Stimulated activated CD4-positive, alpha-beta T cell treated with anti-CD3 and anti-CD28 coated beads, TNF-alpha, amount 100 ng/mL, for 24 hours (primary cell): ENCODE measurements at places on chromosomes 5 and 9.

DNA sequence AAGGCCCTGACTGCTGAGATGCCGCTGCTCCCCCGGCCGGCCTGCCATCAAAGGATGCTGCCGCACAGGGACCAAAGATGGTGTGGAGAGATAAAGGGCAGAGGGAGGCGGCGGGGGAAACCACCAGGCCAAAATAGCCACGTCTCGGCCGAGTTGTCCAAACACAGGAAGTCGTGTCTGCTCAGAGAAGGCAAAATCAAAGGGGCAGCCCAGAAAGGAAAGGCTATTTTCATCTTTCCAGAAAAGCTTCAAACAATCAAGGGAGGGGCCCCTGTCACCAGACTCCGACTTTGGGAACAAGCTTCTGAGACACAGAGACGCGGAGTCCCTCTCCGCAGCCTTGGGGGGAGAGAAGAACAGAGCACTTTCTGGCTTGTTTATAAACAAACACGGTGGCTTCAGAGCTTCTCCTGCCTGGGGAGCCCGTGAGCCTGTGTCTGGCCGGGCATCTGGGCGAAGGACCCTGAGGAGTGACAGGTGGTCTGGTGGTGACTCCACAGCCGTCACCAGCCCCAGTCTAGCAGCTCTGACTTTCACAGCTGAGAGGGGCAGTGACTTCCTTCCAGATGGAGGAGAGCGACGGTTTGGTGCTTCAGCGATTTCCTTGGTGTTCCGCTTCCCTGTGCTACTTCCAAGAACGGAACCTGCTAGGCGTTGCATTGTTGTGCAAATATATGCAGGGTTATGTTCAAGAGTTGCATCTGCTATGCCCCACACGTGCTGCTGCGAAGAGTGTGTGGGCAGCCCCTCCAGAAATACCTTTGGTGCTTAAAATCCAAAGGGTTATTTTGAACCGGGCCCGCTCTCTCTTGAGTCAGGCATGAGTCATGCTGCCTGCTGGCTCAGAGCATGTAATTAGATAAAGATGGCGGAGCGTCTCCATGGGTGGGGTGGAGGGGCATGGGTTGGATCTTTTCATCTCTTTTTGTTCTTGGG, 24.0 kb downstream of the ADAMTSL2 start:
- peak; percentile 12 for DNase-seq

GRCh38 chr5:29114331-29114768, 2076.0 kb upstream of the CDH9 start:
- DNase-seq: no peak

- DNase-seq: peak; percentile 8
Measured at GRCh38 chr5:146565764-146566367, 49.9 kb upstream of the GPR151 start.

- no peak for DNase-seq
Measured at GRCh38 chr5:108101821-108102220, 280.1 kb downstream of the FBXL17 start.

- DNase-seq: no peak
Measured at GRCh38 chr9:126532951-126533925, 80.5 kb upstream of the LMX1B start.

DNA sequence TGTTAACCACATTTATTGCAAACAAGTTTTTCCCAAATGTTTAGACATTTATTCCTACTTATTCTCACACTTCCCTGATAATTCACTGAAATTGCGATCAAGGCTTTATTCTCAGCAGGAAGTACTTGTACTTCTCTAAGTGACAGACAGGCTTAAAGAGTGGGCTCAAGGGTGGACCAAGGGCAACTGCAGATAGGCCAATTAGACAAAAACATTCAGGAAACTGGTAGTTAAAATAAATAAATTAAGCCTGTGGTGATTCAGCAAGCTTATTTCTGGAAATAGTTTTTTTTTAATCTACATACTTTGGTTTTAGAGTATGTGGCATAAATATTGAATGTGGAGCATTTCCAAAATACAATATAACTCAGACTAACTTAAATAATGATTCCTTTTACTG, 136.1 kb downstream of the UGCG start:
- no peak for DNase-seq

DNA sequence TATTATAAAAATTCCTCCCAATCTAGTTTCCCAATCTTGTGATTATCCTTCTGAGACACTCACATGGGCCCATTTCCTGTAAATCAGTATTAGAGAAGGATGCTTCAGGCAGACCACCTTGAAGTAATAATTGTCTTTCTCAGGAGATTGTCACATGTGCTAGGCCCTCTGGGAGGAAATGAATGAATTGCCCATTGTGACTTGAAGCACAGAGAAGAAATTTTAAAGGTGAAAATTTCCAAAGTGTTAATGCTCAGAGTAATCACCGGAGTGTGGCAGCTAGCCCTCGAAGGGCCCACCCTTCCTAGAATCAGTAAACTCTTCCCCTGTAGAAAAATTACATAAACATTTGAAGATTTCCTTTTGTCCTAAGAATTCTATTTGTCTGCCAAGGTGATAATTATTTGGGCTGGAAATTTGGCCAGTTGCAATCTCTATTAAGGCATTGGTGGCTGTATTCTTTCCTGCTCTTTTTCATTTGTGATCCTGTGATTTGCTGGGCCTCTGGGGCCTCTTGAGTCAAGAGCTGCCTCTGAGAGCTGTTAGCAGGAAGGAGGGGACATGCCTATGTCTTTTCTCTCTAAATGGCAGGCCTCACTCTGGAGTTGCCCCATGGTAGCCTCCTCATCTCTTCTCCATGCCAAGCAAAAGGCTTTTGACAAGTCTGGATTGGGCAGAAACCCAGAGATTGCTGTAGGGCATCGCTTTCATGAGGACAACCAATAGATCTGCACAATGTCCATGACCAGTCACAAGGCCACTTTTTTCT, 371.5 kb upstream of the ACTBL2 start:
- no peak for DNase-seq

DNA sequence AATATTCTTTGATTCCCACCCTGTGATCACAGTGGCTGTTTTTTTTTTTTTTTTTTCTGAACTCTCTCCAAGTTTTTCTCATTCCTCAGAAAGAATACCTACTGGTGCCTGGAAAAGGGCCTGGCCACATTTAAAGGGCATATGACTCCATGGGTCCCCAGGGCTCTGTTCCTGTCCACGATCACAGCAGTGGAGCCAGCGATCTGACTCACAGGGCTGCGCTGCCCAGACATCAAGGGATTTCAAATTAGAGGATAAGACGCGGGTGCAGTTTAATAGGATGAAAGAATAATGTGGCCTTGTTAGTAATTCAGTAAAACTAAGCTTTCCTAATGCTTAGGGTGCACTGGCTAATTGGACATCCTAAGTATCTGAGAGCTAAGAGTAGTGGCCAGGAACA, 175.1 kb upstream of the MSX2 start:
- no peak for DNase-seq

DNA sequence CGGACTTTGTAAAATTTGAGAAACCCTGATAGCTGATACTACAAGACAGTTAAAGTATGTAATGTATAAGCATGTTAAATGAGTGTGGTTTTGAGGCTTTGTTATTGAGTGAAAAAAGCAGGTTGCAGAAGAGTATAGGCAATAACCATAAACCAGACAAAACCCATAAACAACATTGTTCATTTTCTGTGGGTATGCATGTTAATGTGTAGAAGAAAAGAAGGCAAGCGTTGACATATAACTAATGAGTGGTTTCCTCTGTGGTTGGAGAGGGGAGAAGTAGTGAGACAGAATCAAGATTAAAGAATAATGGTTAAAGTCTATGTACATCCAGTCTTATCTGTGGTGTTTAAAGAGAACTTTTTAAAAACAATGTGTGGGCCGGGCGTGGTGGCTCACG, 26.2 kb downstream of the RAD23B start:
- no peak for DNase-seq

GRCh38 chr5:61386045-61386800, 54.2 kb downstream of the ZSWIM6 start:
- DNase-seq: no peak

DNA sequence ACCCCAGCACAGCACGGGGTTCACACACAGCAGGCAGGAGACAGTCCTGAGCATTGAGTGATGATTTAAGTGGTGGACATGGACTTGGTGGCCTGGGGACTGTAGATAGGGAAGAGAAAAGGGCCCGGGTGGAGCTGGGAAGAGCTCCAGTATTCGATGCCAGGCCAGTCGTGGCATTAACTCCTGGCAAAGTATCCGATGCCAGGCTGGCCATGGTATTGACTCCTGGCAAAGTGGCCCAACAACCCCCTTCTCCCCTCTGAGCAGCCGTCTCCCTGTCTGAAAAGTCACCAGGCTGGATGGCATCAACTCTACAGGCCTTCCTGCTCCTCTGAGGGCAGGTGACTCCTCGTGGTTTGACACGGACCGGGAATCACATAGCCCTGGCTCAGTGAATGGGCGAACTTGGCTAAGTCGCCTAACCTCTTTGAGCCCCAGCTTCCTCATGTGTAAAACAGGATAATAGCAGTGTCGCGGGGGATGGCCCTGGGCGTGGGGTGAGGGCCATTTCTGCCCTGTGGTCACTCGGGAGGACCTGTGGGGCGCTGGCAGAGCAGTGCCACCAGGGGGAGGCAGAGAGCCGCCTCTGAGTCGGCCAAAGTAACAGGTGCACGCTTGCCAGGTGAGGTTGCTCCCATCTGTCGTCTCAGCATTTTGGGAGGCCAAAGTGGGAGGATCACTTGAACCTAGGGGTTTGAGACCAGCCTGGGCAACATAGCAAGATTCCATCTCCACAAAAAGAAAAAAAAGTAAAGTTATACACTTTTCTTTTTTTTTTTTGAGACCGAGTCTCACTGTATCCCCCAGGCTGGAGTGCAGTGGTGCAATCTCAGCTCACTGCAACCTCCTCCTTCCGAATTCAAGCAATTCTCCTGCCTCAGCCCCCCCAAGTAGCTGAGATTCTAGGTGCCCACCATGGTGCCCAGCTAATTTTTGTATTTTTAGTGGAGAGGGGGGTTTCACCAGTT, 5.7 kb upstream of the SEC16A start:
- DNase-seq: peak; percentile 70

GRCh38 chr9:21559402-21560280, 77.5 kb upstream of the IFNE start:
- peak; percentile 22 for DNase-seq

DNA sequence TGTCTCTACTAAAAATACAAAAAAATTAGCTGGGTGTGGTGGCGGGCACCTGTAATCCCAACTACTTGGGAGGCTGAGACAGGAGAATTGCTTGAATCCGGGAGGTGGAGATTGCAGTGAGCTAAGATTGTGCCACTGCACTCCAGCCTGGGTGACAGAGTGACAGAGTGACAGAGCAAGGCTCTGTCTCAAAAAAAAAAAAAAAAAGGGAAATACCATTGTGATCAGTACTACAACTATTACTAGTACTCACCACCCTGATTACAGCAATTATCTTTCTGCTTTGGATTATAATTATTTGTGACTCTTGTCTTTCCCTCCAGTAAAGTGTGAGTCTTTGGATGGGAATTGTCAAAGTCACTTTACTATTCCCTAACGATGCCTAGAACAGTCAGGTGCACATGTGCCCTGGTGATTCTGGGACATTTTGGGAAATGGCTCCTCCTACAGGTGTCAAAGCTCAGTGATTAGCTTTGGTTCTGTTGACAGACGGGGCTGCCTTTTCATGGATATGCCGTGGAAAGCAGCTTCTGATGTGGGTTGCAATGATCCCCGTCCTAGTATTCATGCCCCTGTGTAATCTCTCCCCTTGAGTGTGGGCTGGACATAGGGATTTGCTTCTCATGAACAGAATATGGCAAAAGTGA, 31.8 kb upstream of the FRRS1L start:
- no peak for DNase-seq

DNA sequence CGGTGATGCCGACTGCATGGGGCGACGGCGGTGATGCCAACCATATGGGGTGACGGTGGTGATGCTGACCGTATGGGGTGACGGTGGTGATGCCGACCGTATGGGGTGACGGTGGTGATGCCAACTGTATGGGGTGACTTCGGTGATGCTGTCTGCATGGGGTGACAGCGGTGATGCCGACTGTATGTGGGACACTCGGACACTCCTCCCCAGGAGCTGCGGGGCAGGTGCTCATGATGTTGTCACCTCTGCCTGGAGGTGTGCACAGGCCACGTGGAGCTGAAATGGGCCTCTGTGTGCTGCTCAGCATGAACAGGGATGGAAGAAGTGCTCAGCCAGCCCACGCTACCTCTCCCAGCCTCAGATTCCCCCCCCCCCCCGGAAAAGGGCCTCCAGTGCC, 171.8 kb downstream of the OLFM1 start:
- no peak for DNase-seq

GRCh38 chr9:112061152-112061740, 113.9 kb downstream of the SUSD1 start:
- no peak for DNase-seq

- no peak for DNase-seq
Measured at GRCh38 chr5:117945258-117945657, 1043.1 kb downstream of the DTWD2 start.

GRCh38 chr5:114362197-114362976, 517 bp downstream of the KCNN2 start:
- no peak for DNase-seq

DNA sequence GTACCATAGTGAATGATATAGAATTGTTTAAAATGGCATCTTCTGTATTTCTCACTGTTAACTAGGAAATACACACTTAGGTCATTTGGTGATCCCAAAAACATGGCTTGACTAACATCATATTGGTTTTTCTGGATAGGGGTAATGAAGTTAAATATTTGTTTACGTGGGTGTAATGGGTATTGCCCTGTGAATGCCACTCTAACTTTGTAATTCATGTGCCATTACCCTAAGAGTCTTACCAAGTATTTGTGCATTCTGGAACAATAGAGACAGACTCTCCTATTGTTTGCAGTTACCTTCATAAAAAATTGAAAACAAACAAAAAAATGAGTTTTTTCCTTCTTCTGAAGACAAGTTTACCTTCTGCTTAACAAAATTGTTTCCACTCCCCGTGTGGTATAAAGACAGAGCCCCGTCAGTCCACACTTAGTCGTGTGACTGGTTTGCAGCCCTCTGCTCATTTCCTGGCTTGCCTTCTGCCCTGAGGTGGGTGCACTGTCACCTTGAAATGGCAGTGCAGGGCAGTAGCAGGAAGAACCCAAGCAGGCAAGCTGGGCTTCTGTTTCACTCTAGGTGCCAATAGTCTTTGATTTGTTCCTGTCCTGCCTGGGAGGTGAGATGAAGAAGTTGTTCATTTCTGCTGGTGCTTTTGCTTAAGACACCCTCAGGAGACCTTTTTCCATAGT, 9.6 kb upstream of the CATSPER3 start:
- DNase-seq: no peak

- no peak for DNase-seq
Measured at GRCh38 chr5:128195316-128195715, 111.8 kb downstream of the SLC12A2 start.

GRCh38 chr9:131624636-131625507, 79.5 kb downstream of the PRRT1B start:
- no peak for DNase-seq
